SK-N-SH treated with all-trans-retinoic acid at 6 μM for 48 hours (cell line): ENCODE measurements at places on chromosomes 7 and 10.
A peak's percentile ranks its signal among the peaks of the same experiment; 100 is the strongest.

GRCh38 chr10:124688386-124688785 is 55.8 kb downstream of the FAM53B start:
- ATAC-seq = no peak

- ATAC-seq = no peak
These were observed 106.2 kb upstream of the AGK start for GRCh38 chr7:141444961-141445360.

- ATAC-seq = no peak
These were observed 24.0 kb upstream of the KMT2C start for GRCh38 chr7:152459724-152460251.

- ATAC-seq = no peak; the same call in 2 of the 3 replicates
These were observed 14.2 kb downstream of the PDLIM1 start for GRCh38 chr10:95276367-95277200.

GRCh38 chr7:105808209-105808608 is 68.2 kb downstream of the ATXN7L1 start:
- no peak for ATAC-seq

GRCh38 chr10:123213192-123213591 is 59.0 kb downstream of the BUB3 start:
- no peak for ATAC-seq

DNA sequence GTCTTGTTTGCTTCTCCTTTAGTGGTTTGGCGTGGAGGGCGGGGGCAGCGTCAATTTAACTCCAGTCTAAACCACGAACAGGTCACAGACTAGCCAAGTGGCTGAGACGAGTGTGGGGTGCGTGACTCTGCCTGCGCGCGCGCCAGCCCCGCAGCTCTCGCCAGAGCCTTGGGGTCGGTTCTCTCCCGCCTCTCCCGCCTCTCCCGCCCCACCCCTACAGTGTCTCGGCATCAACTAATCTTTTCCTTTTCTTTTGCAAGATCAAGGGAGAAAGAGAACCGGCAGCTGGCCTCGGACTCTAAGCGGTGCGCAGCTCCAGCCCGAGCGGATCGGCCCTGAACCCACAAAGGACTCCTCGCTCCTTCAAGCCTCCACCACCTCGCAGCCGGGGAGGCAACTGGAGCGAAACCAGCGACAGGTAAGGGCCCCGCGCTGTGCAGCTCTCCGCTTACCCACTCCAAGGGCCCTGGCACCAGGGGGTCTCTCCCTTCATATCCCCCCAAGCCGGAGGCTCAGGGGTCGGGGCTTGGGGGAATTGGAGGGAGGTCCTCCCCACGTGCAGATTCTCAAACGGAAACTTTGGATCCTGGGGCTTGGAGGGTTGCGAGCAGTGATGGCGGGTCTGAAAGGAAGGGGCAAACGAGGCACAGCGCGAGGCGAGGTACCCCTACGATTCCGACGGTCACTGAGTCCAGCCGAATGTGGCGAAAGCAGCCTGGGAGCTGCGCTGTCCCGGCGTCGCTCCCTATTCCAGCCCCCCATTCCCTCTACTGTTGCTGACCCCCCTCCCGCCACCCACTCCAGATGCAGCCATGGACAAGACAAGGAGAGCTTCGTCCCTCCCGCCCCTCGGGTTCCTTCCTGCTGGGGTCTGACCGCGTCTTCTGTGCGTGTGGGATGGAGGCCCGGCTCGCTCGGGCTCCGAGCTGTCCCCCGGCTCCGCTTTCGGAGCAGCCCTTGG is 829 bp downstream of the CHRM2 start:
- ATAC-seq = peak; percentile 24; the same call in 2 of the 3 replicates

DNA sequence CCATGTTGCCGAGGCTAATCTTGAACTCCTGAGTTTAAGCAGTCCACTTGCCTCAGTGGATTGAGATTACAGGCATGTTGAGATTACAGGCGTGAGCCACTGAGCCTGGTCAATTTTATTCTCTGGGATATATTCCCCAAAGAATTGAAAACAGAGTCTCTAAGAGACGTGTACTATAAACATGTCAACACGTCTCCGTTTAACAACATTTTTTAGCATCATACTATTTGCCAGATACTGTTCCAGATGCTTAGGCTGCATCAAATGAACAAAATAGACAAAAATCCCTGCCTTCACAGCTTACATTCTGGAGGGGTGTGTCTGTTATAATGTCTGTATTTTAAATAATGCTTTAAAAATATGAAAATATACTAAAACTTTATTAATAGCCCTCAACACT is 54.1 kb upstream of the PRKG1 start:
- ATAC-seq = no peak

- ATAC-seq = no peak
These were observed 224.8 kb downstream of the MTERF1 start for GRCh38 chr7:91655656-91656055.

- no peak; the same call in 2 of the 3 replicates for ATAC-seq
These were observed 91.6 kb downstream of the UNCX start for GRCh38 chr7:1324028-1324900.

- ATAC-seq = no peak
These were observed 96.1 kb downstream of the FAM107B start for GRCh38 chr10:14678637-14679036.

- no peak for ATAC-seq
These were observed 147.6 kb upstream of the TMEM168 start for GRCh38 chr7:112937651-112938415.

- ATAC-seq = no peak
These were observed 50.3 kb downstream of the ATXN7L1 start for GRCh38 chr7:105826143-105826542.

- no peak for ATAC-seq
These were observed 20.8 kb upstream of the ALOX5 start for GRCh38 chr10:45353186-45353585.

DNA sequence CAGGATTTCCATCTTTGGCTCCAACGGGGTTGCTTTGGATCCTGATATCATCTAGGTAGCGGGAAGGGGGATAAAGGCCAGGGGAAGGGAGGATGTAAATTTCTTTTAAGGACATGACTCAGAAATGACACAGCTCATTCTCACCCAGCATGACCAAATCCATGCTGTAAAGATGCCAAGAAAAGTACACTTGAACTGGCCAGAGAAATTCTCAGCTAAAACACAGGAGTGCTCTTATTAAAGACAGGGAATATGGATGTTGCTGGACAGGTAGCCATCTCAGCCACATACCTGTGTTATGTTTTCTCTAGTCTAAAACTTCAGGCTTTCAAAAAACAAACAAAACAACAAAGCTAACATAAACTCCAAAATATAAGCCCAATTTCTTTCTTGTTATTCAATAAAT is 68.3 kb downstream of the NAMPT start:
- ATAC-seq = peak; percentile 94

GRCh38 chr7:140653319-140654108 is 12.9 kb upstream of the DENND2A start:
- peak; percentile 92 for ATAC-seq

- peak; percentile 79 for ATAC-seq
These were observed 83.8 kb downstream of the COL13A1 start for GRCh38 chr10:69885379-69886013.

DNA sequence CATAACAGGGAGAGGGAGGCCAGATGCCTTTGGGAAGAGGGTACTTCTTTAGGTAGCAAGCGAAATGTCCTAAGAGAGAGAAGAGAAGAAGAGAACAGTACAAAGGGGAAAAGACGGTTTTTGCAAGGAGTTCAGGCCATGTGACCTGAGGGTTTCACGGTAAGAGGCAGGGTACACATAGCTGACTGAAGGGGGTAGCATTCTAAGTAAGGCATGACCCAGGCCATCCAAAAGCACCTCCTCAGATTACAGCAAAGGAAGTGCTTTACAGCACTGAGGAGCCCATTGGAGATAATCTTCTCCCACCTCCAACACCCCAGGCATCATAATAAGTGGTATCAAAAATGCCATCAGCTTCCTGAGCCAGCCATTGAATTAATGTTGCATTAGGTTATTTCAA is 258.2 kb upstream of the NPY start:
- no peak for ATAC-seq

- ATAC-seq = no peak
These were observed 301.6 kb upstream of the HPS1 start for GRCh38 chr10:98748298-98748697.

DNA sequence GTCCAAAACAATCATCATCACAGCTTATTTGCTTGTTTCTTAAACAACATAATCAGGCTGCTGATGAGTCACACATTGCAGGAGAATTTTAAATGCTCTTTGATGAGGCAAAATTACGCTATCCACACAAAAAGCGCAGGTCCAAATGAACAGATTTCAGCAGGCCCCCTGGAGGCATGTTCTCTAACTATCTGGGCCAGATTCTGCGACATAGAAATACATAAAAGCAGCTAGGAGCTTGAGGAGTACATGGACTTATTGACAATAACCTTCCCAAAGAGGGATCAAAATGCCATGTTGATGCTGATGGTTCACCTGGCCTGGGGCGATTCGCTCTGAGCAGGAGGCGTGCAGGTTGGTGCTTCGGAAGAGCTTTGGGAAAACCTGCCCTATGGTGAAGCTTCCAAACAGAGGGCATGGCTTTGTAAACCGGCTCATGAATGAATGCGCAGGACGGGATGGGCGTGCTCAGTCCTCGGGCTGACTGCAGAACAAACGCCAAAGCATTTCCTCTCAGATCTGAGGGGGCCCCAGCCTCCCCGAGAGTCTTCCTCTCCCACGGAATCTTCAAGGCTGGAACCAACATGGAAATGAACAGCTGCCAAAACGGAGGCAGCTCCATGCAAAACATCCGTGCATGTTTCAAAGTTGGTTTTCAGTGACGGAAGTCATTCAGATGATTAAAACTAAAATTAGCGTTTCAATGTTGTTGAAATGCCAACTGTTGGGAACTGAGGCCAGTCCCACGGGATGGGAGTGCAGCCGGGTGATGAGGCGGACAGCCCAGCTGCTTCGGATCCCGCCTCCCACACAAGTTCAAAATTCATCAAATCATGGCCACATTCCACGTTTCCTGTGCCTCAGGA is 179.6 kb downstream of the TCERG1L start:
- ATAC-seq = no peak

DNA sequence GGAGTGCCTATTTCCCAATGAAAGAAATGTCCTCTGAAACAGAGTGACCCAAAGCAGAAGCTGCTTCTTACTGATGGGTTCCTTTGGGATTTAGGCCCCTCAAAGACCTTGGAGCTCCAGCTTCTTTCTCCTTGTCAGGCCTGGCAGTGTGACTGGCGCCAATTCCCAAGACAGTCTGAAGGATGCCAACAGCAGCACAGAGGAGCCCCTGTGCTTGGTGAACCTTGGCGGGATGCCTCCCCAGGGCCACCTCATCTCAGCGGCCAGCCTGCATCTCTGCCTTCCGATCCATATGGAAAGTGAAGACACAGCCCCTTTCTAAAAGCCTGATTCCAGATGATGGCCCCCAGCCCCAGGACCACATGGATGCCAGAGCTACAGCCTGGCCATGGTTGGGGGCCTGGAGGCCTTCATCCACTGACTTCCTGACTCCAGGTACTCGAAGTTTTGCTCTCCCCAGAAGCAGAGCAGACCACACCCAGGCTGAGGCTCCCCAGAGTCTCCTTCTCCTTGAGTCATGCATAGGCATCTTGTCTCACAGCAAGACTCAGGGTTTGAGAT is 45.4 kb downstream of the FBXW4 start:
- no peak for ATAC-seq

GRCh38 chr10:132229834-132230556 is 43.2 kb downstream of the DPYSL4 start:
- ATAC-seq = no peak

- no peak for ATAC-seq
These were observed 38.3 kb downstream of the PDGFA start for GRCh38 chr7:481219-481930.

- ATAC-seq = no peak
These were observed 2.5 kb downstream of the TES start for GRCh38 chr7:116212869-116213268.

GRCh38 chr7:84533182-84533581 is 338.6 kb upstream of the SEMA3A start:
- ATAC-seq = no peak

DNA sequence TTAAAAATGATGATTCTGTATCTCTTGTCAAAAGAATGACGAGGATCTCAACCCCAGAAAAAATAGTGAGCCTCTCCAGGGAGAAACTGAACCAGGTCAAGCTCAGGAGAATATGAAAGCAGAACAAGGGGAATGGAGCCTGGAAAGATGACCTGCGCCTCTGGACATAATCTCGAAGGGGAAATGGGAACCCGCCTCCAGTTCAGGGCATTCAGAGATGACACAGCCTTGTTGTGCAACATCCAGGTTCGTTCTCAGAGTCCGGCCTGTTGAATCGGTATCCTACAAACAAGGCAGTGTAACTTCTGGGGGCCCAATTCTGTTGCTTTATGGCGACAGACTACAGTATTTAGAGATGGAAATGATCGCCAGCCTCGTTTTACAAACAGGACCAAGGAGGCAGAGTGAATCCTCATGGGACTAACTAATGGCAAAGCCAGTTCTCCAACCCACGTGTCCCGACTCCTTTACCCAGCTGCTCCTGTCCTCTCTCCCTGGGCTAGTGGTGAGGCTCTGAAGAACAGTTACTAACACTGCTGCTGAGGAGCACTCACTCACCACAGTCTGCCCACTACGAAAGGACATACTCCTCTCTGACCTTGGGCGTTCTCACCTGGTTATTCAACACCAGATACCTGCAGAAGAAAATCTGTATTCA is 67.6 kb downstream of the JAZF1 start:
- peak; percentile 30; the same call in 2 of the 3 replicates for ATAC-seq

GRCh38 chr7:95897557-95898251 is 125.3 kb downstream of the DYNC1I1 start:
- no peak for ATAC-seq

DNA sequence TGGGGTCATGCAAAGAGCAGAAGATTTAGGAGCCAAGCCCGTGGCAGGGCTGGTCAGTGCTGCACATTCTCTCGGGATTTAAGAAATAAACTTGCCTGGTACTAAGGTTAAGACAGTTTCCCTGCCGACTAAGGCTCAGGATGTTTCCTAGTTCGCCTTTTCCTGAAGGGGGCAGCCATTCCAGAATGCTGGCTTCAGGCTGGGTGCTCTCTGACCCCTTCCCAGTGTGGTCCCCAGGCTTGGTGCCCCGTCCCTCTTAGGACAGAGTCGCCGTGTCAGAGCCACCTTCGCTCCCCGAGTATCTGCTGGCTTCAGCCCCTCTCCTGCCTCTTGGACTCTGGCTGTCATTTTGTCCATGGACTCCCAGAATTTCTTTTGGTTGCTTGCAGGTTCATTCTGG is 117.2 kb downstream of the ELFN1 start:
- no peak for ATAC-seq

- no peak for ATAC-seq
These were observed 5.3 kb upstream of the CAPZA2 start for GRCh38 chr7:116857052-116857451.

DNA sequence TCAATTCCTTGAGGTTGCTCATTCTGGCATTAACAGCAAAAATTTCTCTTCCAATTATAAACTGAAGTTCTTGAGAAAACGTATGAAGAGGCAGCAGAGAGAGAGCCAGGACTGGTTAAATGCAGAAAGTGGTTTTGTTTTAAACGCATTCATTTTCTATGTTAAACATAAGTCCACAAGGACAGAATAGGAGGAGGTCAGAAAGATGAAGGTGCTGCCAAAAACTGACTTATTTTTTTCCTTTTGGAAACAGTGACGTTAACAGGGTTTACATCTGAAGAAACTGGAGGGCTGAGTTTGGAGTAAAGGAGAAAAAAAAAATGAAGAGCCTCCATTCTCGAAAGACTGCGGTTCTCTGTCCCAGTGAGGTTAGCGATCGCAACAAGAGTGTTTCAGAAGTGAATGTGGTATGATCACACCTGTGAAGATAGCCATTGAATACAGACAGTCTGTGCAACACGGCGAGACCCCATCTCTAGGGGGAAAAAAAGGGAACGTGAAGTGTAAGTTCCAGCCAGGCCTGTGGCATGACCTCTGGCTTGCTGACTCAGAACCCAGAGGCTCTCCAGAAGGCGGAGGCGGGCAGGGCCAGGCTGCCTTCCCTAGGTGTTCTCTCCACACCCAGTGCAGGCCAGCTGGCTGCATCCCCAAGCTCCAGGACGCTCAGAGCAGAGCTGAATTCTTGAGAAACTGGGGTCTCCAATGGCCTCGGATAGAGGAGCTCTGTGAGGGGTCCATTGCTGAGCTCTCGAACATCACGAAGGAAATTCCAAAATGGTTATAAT is 84.0 kb downstream of the CHST15 start:
- ATAC-seq = no peak
